Glutamatergic neuron (in vitro differentiated cells): ENCODE measurements at places on chromosomes 4 and X. TPM values are rescaled to one million over a fixed set of nuclear protein-coding genes. Genes with fewer than 3 reads are reported as not detected.
A peak's percentile ranks its signal among the peaks of the same experiment; 100 is the strongest.

GRCh38 chr4:31678356-31678755, 958.2 kb downstream of the PCDH7 start:
- H3K27ac ChIP-seq = no peak overlapping the region
- H3K27me3 ChIP-seq = no peaks in the 10 kb centered on the region
- no peak for DNase-seq
- no peaks in the 10 kb centered on the region for H3K36me3 ChIP-seq
- H3K4me1 ChIP-seq = no peaks in the 10 kb centered on the region

- no peaks in the 10 kb centered on the region for H3K36me3 ChIP-seq
- H3K4me1 ChIP-seq = peaks cover 9% of the 10 kb centered on the region
- no peak overlapping the region for H3K4me3 ChIP-seq
- no peak for DNase-seq
- H3K27me3 ChIP-seq = no peaks in the 10 kb centered on the region
- H3K27ac ChIP-seq = no peak overlapping the region
Measured at GRCh38 chr4:47669946-47670345, 167.9 kb downstream of the CORIN start.

- peaks cover 4% of the 10 kb centered on the region for H3K27me3 ChIP-seq
- H3K4me3 ChIP-seq = no peak overlapping the region
- DNase-seq = no peak
- H3K36me3 ChIP-seq = no peaks in the 10 kb centered on the region
- peaks cover 8% of the 10 kb centered on the region for H3K4me1 ChIP-seq
Measured at GRCh38 chr4:7365462-7366179, 69.1 kb downstream of the PSAPL1 start.

DNA sequence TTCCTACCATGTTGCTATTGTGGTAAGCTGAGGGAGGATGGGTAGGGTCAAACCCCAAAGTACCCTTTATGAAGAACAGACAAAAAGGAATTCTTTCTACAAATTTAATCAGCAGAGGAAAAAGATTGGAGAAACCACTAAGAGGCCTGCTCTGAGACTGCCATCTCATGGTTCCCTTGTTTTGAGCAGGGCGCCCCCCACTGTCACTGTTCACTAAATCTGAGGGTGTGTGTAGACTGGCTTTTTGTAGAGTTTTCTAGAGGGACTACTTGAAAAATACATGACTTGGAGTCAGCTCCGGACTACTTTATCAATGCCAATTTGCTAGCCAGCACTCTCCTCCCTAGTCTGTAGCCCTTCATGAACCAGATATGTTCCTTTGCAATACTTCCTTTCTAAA, 324.8 kb downstream of the FRMPD4 start:
- no peaks in the 10 kb centered on the region for H3K36me3 ChIP-seq
- H3K27me3 ChIP-seq = no peaks in the 10 kb centered on the region
- H3K4me1 ChIP-seq = no peaks in the 10 kb centered on the region
- DNase-seq = no peak
- H3K27ac ChIP-seq = no peak overlapping the region

- no peak overlapping the region for H3K4me3 ChIP-seq
- no peaks in the 10 kb centered on the region for H3K36me3 ChIP-seq
- H3K27me3 ChIP-seq = no peaks in the 10 kb centered on the region
- no peaks in the 10 kb centered on the region for H3K4me1 ChIP-seq
Measured at GRCh38 chr4:173736840-173737239, 206.8 kb upstream of the HAND2 start.

- H3K36me3 ChIP-seq = no peaks in the 10 kb centered on the region
- DNase-seq = peak; percentile 53
- no peak overlapping the region for H3K27ac ChIP-seq
- H3K4me1 ChIP-seq = peaks cover 8% of the 10 kb centered on the region
- no peak overlapping the region for H3K4me3 ChIP-seq
- H3K27me3 ChIP-seq = no peaks in the 10 kb centered on the region
Measured at GRCh38 chr4:109389369-109390114, 44.1 kb upstream of the SEC24B start.

GRCh38 chr4:85715991-85716737, 241.2 kb downstream of the ARHGAP24 start:
- no peaks in the 10 kb centered on the region for H3K36me3 ChIP-seq
- H3K27ac ChIP-seq = no peak overlapping the region
- no peaks in the 10 kb centered on the region for H3K27me3 ChIP-seq
- H3K4me1 ChIP-seq = no peaks in the 10 kb centered on the region

- H3K27me3 ChIP-seq = no peaks in the 10 kb centered on the region
- no peaks in the 10 kb centered on the region for H3K36me3 ChIP-seq
- H3K4me3 ChIP-seq = no peak overlapping the region
- no peak for DNase-seq
- H3K4me1 ChIP-seq = no peaks in the 10 kb centered on the region
Measured at GRCh38 chr4:60033826-60034225, 1166.3 kb upstream of the ADGRL3 start.

DNA sequence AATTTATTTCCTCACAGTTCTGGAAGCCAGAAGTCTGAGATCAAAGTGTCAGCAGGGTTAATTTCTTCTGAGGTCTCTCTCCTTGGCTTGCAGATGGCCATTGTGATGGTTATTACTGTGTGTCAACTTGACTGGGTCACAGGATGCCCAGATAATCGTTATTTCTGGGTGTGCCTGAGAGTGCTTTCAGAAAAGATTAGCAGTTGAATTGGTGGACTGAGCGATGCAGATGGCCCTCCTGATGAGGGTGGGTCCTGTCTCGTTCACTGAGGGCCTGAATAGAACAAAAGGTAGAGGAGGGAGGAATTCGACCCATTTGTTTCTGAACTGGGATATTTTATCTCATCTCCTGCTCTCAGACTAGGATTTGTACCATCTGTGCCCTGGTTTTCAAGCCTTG, 15.7 kb downstream of the SMIM43 start:
- no peak overlapping the region for H3K4me3 ChIP-seq
- peaks cover 4% of the 10 kb centered on the region for H3K4me1 ChIP-seq
- H3K27ac ChIP-seq = peak overlapping the region; percentile 38
- no peak for DNase-seq

DNA sequence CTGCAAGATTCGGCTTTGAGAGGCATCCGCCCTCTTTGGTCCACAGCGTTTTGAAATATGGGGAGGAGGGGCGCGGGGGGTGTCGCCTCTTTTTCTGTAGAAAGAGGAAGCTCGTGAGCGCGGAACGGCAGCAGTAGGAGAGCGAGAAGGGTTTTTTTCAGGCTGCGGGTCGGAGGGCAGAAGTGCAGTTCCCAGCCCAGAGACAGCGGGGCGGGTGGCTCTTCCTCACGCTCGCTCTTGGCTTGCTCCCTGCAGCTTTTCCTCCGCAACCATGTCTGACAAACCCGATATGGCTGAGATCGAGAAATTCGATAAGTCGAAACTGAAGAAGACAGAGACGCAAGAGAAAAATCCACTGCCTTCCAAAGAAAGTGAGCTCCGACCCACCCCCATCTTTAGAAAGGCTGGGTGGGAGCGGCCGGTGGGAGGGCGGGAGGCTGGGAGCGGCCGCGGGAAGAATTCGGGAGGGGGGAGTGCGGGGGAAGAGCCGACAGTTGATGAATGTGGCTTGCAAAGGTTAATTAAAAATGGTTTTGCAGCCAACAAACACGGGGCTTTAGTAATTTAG, 1.2 kb downstream of the TMSB4X start:
- H3K27me3 ChIP-seq = peaks cover 31% of the 10 kb centered on the region
- DNase-seq = peak; percentile 49
- peak overlapping the region; percentile 99 for H3K27ac ChIP-seq
- no peaks in the 10 kb centered on the region for H3K36me3 ChIP-seq
- H3K4me1 ChIP-seq = peaks cover 35% of the 10 kb centered on the region
- peak overlapping the region; percentile 91 for H3K4me3 ChIP-seq

GRCh38 chr4:165556383-165556782, 177.6 kb downstream of the CPE start:
- H3K36me3 ChIP-seq = peaks cover 8% of the 10 kb centered on the region
- no peak overlapping the region for H3K27ac ChIP-seq
- H3K27me3 ChIP-seq = no peaks in the 10 kb centered on the region
- H3K4me3 ChIP-seq = no peak overlapping the region
- no peaks in the 10 kb centered on the region for H3K4me1 ChIP-seq

DNA sequence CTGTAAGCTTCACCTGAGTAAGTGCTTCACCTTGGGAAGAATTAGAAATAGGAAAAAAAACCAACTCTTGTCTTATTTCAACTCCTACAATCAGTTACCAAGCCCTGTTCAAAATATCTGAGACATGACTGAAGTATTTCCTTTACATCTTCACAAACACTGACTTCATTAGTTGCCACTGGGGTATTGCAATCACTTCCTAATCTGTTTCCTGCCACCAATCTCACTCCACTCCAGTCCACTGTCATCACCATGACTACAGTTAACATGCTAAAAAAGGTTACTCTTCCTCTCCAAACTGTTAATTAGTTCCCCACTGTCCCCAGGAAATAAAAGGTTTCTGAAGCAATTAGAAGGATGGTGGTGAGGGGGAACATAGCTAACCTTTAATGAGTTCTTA, 3.3 kb upstream of the SUPT20HL1 start:
- no peak overlapping the region for H3K27ac ChIP-seq
- no peak for DNase-seq
- H3K4me3 ChIP-seq = no peak overlapping the region
- H3K4me1 ChIP-seq = no peaks in the 10 kb centered on the region
- H3K27me3 ChIP-seq = no peaks in the 10 kb centered on the region

DNA sequence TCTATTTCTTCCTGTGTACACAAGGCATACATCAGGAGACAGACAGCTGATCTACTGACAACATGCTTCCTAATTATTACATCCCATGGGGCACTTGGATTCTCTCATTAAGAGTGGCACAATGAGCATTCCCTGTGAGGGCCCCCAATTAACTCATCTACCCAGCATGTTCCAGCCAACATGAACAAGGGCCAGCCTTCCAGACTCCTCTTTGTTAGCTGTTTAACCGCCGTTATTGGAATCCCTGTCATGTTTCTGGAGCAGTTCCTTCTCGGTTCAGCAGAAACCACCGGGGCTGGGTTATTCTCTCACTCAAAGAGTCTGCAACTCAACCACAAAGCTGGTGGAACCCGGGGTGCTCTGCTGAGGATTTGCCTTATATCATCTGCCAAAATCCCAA, 9.9 kb upstream of the GPM6B start:
- no peak for DNase-seq
- peaks cover 3% of the 10 kb centered on the region for H3K27me3 ChIP-seq
- H3K36me3 ChIP-seq = peaks cover 6% of the 10 kb centered on the region
- H3K4me3 ChIP-seq = no peak overlapping the region

DNA sequence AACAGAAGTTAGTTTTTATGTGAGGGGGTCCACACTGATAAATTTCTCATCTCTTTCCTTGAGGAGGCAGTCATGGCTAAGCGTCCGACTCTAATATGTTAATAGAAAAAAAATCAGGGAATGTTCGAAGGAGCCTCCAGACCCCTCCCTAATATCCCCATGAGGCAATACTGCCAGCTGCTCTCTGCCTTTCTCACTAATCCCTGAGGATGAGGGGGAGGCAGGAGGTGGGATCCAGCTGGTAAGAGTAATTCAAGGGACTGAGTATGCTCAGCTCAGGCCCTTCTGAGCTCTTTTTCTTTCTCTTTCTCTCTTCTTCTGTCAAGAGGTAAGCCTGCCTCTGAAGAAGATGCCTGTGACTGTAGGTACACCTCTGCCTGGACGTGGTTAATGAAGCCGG, 51.7 kb downstream of the PIR start:
- peak overlapping the region; percentile 76 for H3K4me3 ChIP-seq
- H3K36me3 ChIP-seq = no peaks in the 10 kb centered on the region
- H3K27me3 ChIP-seq = no peaks in the 10 kb centered on the region
- H3K4me1 ChIP-seq = peaks cover 13% of the 10 kb centered on the region

- H3K4me3 ChIP-seq = no peak overlapping the region
- H3K36me3 ChIP-seq = no peaks in the 10 kb centered on the region
- no peaks in the 10 kb centered on the region for H3K4me1 ChIP-seq
- H3K27ac ChIP-seq = no peak overlapping the region
Measured at GRCh38 chr4:138307319-138307718, 65.2 kb upstream of the SLC7A11 start.

- DNase-seq = no peak
- no peak overlapping the region for H3K27ac ChIP-seq
- peaks cover 20% of the 10 kb centered on the region for H3K4me1 ChIP-seq
- no peaks in the 10 kb centered on the region for H3K36me3 ChIP-seq
- H3K4me3 ChIP-seq = no peak overlapping the region
Measured at GRCh38 chr4:26031704-26032103, 117.7 kb downstream of the SMIM20 start.

- H3K4me1 ChIP-seq = peaks cover 1% of the 10 kb centered on the region
- H3K4me3 ChIP-seq = no peak overlapping the region
- no peak for DNase-seq
Measured at GRCh38 chr4:5168891-5169290, 117.6 kb downstream of the STK32B start.

DNA sequence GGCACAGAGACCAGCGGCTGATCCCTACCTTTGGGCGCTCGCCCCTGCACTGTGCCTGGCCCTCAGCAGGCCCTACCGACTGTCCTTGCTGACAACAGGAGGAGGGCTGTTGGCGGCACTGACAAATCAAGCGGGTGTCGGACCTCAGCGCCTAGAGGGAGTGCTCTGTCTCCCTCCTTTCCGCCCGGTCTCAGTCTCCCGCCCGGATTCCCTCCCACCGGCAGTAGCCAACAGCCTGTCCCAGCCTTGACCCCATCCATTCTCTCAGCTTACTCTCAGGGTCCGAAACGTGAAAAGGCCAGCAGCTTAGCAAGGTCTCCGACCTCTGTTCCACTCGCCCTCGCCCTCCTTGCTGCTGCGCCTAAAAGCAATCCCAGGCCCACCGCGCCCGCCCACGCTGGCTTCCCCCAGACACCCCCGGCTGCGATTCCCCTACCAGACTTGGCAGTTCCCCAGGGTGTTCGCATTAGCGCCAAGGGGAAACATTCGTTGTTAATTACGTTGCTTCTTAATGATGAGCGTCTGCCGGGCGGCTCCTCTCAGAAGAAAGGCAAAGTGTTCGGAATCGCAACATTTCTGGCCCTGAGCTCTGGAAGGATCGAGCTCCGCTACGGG, 96.2 kb downstream of the SOWAHB start:
- peaks cover 5% of the 10 kb centered on the region for H3K36me3 ChIP-seq
- peak overlapping the region; percentile 69 for H3K4me3 ChIP-seq
- peak overlapping the region; percentile 93 for H3K27ac ChIP-seq
- peaks cover 29% of the 10 kb centered on the region for H3K4me1 ChIP-seq
- no peaks in the 10 kb centered on the region for H3K27me3 ChIP-seq

DNA sequence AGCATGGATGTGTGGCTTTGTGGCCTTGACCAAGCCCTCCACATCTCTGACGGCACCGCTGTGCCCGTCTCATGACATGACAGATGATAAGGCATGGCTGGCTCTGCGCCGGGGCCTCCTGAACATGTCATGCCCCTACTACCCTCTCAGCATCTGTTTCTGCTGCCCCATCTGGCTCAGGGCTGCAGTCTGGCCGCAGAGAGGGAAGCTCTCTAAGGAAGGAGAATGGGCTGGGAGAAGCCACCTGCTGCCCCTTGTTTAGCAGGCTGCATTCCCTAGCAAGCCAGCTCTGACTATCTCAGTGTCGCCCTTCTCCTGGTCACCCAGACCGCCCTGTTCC, 7.2 kb downstream of the ZNF185 start:
- peak; percentile 75 for DNase-seq
- H3K27ac ChIP-seq = peak overlapping the region; percentile 62
- H3K36me3 ChIP-seq = no peaks in the 10 kb centered on the region
- H3K4me3 ChIP-seq = peak overlapping the region; percentile 65

The KLHL13 gene
- total RNA-seq = 46.9 TPM

The RHOH gene
- total RNA-seq = not detected

The RTL3 gene
- not detected for total RNA-seq

The SATL1 gene
- total RNA-seq = not detected

The MAGEA2 gene
- 2.7 TPM for total RNA-seq

The SH3D19 gene
- 4.9 TPM for total RNA-seq

The TRIM60 gene
- not detected for total RNA-seq
